ENCODE measurements at places on chromosomes 1 and 21. TPM values are rescaled to one million over a fixed set of nuclear protein-coding genes. Genes with fewer than 3 reads are reported as not detected.

GRCh38 chr1:203652724-203653461 is 26.3 kb downstream of the ATP2B4 start:
- peak; percentile 61 for DNase-seq

DNA sequence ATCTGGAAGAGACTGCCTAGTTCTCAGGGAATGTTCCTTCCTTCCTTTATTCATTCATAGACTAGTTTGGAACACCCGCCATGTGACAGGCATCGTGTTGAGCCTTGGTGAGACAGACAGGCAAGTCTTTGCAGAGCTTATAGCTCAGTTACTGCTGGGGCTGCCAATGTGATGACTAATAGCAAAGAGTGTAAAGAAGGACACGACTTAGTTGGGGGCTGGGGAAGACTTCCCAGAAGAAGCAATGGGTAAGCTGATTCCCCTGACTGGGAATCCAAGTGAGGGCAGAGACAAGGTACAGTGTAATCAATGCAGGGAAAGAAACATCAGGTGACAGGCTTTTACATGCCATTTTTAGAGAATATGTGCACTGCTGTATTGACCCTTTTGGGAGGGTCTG is 51.2 kb downstream of the TENT5C start:
- peak; percentile 33 for DNase-seq

DNA sequence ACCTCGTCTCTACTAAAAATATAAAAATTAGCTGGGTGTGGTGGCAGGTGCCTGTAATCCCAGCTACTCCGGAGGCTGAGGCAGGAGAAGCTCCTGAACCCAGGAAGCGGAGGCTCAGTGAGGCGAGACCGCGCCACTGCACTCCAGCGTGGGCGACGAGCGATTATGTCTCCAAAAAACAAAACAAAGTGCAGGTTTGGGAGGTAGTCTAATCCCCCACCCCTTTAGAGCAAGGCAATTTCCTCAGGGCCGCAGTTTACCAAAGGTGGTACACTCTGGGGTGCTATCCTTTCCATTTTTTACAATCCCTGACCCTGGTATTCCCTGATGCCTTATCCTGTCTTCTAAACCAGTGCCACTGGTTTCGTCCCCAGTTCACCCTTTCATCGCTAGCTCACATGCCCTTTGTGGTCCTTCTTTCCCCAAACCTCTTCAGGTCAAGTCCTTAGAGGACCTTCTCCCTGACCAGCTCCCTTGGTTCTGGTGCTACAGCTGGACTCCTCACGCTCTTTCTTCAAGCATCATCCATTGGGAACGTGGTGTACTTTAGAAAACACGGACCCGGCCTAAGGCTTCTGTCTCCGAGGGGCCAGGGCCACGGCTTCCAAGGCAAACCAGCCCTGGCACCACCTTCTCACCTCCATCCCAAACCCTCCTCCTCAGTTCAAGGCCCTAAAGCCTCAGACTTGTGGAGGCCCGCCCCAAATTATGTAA is 873 bp downstream of the IFT25 start:
- DNase-seq: no peak

GRCh38 chr1:236608930-236609726 is 4.8 kb upstream of the HEATR1 start:
- peak; percentile 74 for DNase-seq

DNA sequence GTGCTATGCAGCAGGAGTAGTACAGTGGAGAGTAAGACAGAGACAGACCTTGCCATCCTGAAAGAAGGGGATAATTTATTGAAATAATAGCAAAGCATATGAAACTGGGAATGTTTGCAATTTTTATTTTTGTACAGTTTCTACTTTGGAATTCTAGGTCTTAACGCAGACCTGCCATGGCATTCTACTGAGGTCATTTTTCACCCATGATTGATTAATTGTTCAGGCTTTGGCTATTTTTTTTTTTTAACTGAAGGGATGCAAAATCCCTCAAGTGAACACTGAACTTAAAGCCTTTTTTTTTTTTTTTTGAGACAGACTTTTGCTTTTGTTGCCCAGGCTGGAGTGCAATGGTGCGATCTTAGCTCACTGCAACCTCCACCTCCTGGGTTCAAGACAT is 27.1 kb downstream of the MTF2 start:
- DNase-seq: no peak

DNA sequence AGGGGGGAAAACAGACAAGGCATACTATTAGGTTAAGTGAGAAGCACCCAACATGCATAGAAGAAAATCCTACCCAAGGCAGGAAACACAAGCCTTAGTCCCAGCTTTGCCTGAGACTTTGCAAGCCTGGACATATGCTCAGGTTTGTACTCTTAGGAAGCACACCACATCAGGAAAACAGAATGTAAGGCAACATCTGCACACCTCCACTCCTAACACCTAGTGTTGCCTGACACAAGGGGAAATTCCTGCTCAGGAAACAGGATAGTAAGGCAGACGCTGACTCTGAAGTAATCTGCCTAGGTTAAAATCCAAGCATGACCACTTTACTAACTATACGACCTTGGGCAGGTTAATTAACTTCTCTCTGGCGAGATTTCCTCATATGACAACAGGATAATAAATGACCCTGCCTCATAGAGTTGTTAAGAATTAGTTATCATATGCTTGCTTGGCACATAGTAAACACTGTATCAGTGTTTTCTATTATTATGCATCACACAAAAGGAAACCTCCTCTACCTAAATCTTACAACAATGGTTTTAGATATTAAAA is 119.8 kb downstream of the ZZZ3 start:
- DNase-seq: peak; percentile 34

DNA sequence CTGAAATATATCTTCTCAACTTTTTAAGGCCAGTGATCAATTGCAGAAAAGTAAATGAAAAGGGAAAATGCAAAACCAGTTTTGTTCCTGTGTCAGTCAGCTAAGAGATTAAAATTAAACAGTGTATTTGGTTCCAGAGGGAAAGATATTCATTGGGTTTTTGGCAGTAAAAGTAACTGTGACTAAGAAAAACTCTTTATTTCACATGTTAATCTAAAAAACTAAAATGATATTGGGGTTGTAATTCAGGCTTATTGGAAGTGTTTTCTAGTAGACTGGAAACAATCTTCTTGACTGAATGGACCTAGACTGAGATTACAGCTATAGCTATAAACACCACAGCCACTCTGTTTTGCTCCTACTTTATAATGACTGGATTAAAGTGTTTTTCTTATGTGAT is 413.9 kb downstream of the ADGRL2 start:
- no peak for DNase-seq

DNA sequence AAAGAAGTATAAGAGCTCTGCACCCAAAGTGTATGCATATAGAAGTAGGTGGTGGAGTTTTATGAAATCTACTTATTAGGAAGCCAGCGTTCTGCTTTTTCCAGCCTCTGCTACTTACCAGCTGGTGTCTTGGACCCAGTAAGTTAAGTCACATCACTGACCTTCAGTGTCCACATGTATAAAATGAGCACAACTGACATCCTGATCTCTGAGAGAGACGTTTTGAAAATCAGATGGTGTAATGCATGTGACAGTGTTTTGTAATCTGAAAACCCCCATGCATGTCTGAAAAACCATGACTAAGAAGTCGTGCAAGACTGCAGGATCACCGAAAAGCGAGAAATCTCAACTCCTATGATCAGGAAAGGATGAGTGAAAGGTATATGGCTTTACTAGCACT is 2.0 kb downstream of the CR1 start:
- no peak for DNase-seq

DNA sequence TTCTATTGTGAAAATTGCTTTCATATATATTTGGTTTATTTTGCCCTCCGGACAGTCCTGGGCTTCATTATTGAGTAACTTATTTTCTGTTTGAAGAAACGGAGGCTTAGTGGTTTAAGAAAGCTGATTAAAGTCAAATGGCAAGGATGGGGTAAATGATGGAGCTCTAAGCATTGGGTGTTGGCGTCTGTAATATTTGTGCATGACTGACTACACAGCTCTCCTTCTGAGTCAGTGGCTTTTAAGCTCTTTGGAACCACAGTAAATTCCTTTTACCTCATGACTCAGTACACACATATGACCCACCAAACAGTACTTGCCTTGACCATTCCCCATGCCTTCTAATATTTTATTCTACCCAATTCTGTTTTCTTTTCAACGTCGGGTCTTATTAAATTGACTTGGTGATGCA is 21.0 kb downstream of the B3GALT5 start:
- no peak for DNase-seq

DNA sequence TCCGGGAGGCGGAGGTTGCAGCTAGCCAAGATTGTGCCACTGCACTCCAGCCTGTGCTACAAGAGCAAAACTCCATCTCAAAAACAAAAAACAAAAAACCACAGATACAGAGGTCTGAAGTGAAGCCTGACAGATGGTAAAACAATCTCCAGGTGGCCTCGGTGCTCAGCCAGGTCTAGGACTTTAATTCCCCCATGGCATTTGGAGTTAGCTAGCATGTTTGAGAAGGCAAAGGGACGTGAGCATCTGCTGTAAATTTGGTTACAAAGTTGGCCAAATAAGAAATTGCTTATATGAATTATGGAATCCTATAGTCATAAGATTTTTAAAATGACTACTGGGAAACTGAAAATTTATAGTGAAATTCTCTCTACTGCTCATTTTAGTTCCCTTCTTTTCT is 98.3 kb upstream of the FMN2 start:
- no peak for DNase-seq

DNA sequence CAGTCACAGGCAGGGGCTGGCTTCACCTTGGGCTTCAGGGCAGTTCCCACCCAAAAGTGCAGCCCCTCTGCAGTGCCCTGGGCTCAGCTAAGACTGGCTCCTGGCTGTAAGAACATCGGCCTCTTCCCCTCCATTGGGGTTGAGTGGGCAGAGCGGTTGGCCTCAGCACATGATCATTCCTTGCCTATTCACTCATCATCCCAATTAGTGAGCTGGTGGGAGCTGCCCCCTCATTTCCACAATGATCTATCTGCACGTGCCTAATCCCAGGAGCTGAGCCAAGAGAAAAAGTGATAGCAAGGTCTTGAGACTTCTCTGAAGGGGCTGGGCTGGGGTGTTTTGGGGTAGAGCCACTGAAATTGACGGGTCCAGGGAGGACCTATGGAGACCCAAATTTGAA is 133.6 kb downstream of the SYF2 start:
- DNase-seq: no peak

DNA sequence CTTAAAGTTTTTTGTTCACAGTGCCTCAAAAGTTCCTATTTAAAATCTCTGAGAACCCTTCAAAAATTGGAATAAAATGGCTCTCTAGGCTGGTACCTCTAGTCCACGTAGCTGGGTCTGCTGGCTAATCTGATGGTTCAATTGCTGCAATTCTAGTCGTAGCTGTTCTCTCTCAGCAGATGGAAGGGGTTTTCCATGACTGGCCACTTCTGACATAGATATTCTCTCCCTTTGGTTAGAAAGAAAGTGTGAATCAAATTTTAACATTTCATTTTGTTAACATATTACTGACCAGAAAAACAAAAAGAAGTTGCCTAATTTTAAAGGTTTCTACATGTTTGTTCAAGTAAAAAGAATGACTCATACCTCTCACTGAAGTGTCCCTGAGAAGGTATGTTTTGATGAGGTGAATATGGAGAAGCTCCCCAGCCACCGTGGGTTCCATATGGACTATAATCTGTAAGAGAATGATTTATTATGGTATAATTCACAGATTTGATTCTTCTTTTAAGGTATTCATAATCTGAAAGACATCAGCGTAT is 29.3 kb upstream of the SERPINC1 start:
- DNase-seq: no peak

- DNase-seq: peak; percentile 88
Measured at GRCh38 chr1:32972814-32973428, 8.3 kb upstream of the RNF19B start.

DNA sequence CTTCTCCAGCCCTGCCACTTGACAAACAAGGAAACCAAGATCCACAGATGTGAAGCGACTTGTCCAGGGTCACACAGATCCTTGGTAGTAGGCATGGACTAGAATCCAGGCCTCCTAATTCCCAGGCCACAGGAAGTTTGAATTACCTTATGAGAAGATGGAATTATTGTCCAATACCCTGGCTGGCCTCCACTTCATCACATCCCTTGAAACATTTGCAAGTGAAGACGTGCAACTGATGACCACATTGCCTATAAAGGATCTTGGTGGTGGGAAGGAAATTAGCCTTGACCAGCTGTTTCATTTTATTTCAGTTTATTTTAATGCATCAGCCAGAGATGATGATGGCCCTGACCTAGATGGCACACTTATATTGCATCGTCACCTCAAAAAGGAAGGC is 165.8 kb upstream of the CAMK1G start:
- no peak for DNase-seq

DNA sequence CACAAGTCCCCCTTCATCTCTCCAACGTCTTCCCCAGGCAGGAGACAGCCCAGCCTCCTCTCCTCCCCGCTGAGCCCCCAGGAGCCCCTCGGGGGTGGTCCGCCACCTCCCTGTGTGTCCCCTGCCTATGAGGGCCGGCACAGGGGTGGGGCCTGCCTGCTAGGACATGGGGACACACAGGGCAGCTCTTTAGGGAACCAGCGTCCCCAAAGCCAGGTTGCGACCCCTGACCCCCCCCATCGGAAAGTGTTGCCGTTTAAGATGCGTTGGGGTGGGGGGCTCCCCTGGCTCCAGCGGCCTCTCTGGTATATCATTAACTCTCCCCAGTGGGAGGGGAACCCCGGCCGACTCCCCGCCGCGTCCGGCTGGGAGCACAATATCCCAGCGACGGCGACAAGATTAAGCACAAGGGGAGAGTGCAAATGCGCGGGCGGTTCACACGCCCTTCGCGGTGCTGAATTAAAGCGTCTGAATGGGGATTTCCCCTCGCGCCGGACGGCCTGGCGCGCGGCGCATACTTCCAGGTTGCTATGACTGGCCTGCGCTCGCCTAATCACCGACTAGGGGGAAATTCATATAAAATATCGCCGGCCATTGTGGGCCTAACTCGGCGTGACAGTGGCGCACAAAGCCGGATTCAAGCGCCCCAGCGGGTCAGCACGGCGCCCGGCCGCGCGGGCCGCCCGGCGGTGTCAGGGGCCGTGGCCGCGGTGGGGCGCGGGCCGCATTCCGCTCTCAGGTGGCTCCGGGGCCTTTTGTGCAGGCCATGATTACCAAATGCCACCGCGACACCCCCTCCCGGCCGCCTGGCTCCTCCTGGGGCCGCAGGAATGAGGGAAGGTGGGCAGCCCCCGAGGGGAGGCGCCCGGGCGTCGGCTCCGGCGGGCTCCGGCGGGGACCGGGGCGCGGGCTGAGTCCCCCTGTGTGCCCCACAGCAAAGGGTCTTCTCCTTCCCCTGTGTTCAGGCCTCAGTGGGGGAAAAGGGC is 30.9 kb downstream of the WNT3A start:
- peak; percentile 6 for DNase-seq

DNA sequence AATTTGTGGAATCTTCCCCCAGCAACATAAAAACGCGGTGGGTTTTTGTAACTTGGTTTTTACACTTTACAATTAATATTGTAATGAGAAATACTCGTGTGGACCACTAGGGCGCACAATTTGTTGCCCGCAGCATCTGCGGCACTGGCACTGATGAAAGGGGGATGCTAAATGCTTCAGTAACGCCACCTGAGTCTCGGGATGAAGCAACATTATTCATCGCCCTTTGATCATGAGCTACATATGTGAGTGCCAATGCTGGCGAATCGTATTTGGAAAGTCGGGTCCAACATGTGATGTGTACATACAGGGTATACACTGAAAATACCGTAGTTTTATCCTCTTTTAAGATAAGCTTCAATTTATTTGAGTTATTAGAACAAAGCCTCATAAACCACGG is 34.2 kb upstream of the COX20 start:
- DNase-seq: peak; percentile 50

GRCh38 chr1:6672558-6672957 is 29.1 kb downstream of the DNAJC11 start:
- DNase-seq: no peak

GRCh38 chr1:202571719-202572339 is 138.4 kb downstream of the SYT2 start:
- peak; percentile 54 for DNase-seq

The GPR25 gene
- not detected for total RNA-seq

The MTX1 gene
- 53.0 TPM for total RNA-seq

The HCN3 gene
- 3.3 TPM for total RNA-seq

The TDRKH gene
- 9.6 TPM for total RNA-seq

The FOXO6 gene
- 0.38 TPM for total RNA-seq
